Keratinocyte (primary cell): ENCODE measurements at places on chromosomes 7 and 10.

- no peak for DNase-seq
Observed at GRCh38 chr10:77472146-77472545, 165.5 kb downstream of the KCNMA1 start.

- DNase-seq, result peak; percentile 25
Observed at GRCh38 chr7:82593780-82594179, 150.2 kb upstream of the CACNA2D1 start.

GRCh38 chr7:55977831-55978230, 13.4 kb downstream of the NIPSNAP2 start:
- no peak for DNase-seq

GRCh38 chr10:91144961-91145360, 75.5 kb upstream of the PCGF5 start:
- no peak for DNase-seq

DNA sequence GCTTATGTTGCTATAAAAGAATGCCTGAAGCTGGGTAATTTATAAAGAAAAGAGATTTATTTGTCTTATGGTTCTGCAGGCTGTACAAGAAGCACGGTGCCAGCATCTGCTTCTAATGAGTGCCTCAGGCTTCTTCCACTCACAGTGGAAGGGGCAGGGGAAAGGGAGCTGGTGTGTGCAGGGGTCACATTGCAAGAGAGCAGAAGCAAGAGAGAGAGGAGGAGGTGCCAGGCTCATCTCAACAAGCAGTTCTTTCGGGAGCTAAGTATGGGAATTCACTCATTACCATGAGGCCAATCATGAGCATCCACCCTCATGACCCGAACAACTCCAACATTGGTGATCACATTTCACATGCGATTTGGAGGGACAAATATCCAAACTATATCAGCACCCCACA, 17.2 kb upstream of the SLK start:
- DNase-seq, result no peak
